ENCODE measurements at places on chromosomes 4 and X.

DNA sequence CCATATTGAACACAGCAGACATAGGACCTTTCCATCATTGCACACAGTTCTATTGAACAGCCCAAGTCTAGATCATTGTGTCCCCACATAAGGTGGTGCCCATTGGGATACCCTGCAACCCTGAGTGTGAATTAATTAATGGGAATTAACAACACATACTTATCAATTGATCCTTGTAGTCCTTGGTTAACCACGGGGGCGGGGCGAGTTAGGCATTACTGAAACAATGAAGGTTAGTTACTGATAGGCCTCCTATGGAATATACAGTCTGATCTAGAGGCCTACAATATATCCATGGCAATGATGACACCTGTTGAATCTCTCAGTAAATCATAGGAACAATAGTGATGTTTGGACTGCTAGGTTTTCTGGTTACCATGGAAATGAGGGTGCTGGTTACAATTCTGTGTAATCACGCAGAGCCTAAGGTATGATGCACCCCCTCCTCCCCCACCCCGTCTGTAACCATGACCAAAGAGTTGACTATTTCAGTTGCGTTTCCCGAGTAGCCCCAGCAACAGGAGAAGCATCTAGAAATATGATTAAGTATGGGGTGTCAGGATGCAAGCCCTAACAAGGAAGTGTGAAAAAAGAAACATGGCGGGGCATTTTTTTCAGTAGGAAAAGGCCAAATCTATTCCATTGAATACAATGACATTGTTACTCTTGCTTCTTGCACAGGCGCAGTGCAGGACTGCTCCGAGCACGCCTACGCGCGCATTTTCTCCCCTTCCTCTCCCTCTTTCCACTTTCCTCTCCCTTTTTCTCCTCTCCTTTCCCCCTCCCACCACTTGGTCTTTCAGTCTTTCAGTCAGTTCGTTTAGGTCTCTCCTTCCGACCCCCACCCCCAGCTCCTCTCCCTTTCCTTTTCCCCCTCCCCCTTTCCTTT, 677 bp upstream of the NONO start:
- peak; percentile 44 for DNase-seq

DNA sequence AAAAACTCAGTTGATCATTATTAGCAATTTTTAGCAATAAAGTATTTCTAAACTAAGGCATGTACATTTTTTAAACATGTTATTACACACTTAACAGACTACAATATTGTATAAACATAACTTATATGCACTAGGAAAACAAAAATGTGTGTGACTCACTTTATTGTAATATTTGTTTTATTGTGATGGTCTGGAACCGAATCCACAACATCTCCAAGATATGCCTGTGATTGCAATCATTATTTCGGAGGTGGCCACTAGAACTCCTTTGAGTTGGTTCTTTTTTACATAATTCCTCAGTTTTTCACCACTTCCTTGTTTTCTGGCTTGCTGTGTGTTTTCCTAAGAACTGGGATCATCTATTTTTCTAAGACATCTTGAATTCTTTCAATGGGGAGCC, 53.7 kb downstream of the FBXW7 start:
- DNase-seq: no peak

DNA sequence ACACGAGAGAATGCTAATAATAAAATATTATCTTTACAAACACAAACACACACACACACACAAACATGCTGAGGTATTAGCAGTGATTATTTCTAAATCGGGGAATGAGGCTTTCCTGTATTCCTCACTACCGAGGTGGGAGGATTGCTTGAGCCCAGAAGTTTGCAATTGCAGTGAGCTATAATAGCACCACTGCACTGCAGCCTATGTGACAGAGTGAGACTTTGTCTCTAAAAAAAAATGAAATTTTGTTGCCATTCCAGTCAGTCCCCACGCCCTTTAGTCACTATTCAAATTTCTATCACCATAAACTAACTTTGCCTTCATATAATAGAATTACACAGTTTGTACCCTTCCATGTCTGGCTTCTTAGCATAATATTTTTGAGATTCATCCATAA, 456.5 kb upstream of the CPEB2 start:
- no peak for DNase-seq

DNA sequence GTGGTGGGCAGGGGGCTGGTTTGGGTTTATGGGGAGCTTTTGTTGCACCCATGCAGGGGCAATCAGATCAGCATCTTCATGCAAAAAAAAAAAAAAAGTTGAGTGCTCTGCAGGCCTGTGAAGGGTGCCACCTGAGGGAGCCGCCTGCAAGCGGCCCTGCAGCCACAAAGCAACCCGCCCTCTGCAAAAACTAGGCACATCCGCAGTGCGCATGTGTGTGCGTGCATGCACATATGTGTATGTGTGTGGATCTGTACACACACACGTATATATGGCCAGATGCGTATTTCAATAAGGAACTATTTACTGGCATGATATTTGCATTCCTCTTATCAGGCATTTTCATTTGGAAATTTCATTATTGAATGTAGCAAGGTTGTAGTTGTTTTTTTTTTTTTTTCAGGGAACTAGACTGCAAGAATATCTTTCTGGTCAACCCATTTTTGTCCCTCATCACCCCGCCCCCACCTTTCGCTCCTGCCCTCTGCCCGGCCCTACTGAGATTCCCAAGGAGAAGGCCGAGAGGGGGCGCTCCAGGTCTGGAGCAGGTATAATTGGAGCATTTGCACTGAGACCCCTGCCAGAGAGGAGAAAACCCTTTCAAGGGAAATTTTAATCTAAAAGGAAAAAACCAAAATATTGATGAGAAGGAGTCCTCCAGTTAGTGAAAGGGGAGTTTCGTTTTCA, 18.1 kb downstream of the CCNQ start:
- no peak for DNase-seq

GRCh38 chr4:76626686-76627465, 191.8 kb downstream of the SHROOM3 start:
- DNase-seq: no peak

DNA sequence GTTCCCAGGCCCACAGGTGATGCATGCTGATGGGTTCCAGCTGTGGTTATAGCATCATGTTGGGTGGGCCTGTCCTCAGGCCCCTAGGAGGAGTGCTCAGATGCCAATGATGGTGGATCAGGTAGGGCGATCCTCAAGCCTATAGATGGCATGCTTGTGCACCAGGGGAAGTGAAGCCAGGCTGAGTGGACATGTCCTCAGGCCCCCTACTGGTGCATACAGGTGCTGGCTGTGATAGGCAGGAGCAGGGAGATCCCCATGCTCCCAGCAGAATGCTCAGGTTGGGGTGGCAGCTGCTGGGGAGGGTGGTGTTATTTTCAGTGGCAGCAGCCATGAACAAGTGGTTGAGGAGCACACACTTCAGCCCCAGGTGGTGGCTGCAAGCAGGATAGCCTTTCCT, 96.0 kb downstream of the SMARCA1 start:
- no peak for DNase-seq

DNA sequence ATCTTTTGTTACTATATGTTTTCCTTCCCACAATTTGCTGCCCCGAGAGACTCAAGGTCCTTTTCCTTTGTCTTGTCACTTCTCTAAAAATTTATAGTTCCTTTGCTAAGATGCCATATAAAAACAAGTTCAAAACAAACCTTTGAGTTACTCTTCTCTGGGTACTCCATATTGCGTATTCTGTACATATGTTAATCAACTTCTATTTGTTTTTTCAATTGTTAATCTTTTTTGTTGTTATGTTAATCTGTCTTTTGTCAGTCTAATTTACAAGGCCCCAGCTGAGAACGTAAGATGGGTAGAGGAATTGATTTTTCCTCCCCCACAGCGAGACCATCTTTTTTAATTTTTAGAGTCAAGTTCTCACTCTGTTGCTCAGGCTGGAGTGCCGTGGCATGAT, 7.2 kb upstream of the PPEF2 start:
- no peak for DNase-seq

DNA sequence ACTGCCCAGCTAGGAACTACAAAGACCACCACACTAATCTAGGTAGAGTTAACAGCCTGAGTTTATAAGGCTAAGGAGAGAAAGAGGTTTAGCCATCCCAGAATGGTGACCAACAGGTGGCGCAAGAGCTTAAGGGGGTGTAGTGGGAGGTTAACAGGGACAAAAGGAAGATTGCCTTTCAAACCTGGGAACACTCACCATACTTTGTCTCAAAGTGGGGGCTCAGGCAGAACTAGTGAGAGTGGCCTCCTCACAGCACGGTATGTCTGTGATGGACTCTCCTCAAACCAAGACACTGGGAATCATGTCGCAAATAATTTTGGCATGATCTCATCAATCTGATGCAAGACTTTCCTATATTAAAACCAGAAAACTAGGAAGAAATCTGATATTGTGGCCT, 23.4 kb downstream of the CCNI start:
- DNase-seq: peak; percentile 56

DNA sequence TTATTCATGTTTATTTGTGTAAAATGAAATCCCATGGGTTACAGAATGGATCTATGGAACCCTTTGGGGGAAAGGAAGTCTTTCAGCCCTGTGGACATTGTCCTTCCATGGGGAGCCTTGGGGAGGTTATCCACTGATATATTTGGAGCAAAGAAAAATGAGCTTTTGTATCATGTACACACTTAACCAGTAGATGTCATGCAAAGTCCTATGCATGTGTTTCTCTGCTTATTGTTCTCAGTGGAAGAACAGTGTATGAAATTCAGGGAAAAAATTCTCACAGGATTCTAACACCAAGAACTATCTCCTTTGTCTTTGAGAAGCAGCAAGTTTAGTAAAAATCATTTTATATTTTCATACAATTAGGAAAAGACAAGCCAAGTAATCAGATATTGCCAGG, 105.3 kb downstream of the DTHD1 start:
- DNase-seq: no peak

DNA sequence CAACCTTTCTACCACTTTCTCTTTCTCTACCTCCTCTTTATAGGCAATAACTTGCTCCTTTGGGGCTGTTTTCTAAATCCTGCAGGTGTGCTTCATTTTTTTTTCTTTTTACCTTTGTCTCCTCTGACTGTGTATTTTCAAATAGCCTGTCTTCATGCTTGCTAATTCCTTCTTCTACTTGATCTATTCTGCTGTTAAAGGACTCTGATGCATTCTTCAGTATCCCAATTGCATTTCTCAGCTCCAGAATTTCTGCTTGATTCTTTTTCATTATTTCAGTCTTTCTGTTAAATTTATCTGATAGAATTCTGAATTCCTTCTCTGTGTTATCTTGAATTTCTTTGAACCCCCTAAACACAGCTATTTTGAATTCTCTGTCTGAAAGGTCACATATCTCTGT, 67.7 kb upstream of the IL2 start:
- no peak for DNase-seq

DNA sequence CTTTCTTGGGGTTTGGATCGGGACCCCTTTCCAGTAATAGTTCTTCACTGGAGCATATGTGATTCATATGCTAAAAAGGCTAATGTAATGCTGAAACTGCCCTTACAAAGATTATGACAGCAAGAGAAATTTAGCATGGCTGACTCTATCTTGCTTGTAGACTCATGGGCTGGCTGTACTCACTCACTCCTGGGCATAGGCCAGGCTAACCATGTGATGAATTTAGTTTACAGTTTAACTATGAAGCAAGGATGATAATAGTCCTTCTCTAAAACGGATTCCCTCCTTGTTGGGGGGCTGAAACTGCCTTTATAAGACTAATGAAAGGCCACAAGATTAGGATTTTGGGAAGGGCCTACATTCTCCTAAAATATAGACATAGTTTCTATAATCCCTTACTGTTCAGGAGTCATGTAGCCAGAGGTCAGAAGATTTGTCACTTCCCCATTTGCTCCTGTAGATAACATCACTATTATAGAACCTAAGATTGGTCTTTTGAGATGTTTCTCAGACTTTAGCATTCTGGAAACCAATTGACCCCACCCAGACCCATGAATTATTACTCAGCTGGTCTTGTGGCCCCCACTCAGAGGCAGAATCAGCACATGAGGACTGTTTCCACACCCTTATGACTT, 20.8 kb upstream of the CEP135 start:
- DNase-seq: no peak
